ENCODE measurements at places on chromosomes 5 and 9.

DNA sequence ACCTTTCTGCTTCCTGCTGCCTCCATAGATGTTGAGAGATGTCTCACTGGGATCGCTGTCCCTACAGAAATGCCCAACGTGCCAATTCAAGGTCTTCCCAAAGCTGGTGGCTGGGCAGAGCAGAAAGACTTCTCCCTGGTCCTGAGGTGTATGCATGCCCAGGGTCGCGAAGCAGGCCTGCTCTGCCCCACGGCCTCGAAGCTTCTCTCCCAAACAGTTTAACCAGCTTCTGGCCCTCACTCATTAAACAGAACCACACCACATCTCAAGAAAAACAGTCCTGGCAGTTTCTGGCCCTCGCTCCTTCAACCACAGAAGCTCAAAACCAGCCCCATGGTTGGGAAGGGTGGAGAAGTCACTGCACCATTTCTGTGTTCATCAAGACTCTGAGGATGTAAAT lies 14.7 kb upstream of the SMIM32 start:
- DNase-seq, result no peak

DNA sequence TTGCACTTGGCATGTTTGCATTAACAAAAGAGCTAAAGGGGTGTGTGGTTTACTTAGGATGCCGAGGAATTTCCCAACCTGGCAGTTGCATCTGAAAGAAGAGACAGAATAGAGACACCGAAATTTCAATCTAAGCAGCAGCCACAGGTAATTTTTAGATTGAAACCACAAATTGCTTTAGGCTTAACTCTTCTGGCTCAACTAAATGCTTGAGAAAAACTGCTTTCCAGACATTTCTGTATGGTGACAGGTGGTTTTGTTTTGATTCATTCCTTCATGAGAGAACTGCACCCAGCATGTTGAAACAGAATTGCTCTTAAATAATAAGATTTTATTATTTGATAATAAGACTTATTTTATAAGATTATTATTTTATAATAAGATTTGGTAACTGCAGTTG lies 21.5 kb downstream of the SECISBP2 start:
- DNase-seq, result no peak

DNA sequence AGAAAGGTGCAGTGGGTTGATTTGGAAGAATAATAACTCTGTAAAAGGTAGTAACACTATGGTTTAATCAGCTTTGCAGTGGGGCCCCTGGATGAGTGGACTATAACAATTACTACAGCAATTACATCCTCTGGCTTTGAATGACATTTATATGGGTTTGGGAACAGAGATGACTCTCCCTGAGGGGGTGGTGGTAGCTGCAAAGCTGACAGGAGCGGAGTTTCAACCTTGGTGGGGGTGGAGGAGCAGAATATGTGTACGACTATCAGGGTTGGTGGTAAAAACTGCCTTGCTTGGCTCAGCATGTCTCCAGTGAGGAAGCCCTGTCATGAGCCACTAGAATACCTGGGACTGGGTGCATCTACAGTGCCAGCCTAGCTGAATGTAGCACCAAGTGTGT lies 28.3 kb upstream of the NR3C1 start:
- DNase-seq, result no peak

GRCh38 chr5:35884191-35884769 lies 27.6 kb downstream of the IL7R start:
- no peak for DNase-seq

DNA sequence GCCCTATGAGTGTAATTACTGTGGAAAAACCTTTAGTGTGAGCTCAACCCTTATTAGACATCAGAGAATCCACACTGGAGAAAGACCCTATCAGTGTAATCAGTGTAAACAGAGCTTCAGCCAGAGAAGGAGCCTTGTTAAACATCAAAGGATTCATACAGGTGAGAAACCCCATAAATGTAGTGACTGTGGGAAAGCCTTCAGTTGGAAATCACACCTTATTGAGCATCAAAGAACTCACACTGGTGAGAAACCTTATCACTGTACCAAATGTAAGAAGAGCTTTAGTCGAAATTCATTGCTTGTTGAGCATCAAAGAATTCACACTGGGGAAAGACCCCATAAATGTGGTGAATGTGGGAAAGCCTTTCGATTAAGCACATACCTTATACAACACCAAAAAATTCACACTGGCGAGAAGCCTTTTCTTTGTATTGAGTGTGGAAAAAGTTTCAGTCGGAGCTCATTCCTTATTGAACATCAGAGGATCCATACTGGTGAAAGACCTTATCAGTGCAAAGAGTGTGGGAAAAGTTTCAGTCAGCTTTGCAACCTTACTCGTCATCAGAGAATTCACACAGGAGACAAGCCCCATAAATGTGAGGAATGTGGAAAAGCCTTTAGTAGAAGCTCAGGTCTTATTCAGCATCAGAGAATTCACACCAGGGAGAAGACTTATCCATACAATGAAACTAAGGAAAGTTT lies 9.9 kb downstream of the ZNF189 start:
- no peak for DNase-seq

All from right kidney (tissue), 9 donors.